Stimulated activated CD8-positive, alpha-beta memory T cell treated with anti-CD3 and anti-CD28 coated beads, Interleukin-4, amount 100 ng/mL, for 4 hours (primary cell): ENCODE measurements at places on chromosomes 5 and 9.

DNA sequence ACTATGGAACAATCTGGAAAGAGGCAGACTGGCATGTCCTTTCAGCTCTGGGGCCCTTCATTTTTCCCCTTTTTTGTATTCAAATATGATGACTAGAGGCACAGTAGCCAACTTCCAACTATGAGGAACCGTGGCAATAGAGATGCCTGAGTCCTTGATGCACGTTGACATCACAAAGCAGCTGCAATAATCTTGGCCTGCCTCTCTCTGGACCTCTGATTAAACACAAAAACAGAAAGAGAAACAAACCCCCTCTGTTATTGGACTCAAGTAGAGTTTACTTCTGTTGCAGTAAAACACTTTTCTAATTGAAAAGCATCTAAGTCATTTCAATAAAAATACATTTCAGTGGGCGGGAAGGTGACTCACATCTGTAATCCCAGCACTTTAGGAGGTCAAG, 122.2 kb upstream of the GRAMD2B start:
- DNase-seq = no peak

- no peak for DNase-seq
Measured at GRCh38 chr5:146474065-146474464, 26.9 kb downstream of the TCERG1 start.

- no peak for DNase-seq
Measured at GRCh38 chr9:97864396-97864795, 11.4 kb downstream of the FOXE1 start.

DNA sequence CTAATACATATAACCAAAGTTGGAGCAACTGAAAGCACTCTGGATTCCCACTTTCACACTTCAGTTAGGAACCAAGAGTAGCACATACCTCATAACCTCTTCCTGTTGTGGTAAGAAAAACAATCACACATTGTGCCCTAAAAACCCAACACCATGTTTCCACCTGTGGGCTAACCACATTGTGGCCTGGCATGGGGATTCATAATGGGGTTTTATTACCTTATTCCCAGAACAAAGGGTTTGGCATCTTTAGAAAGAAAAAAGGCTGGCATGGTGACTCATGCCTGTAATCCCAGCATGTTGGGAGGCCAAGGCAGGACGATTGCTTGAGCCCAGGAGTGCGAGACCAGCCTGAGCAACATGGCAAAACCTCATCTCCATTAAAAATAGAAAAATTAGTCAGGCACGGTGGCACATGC, 60.6 kb downstream of the HSD17B3 start:
- DNase-seq = no peak
